ENCODE measurements at places on chromosomes 16 and 17. TPM values are rescaled to one million over a fixed set of nuclear protein-coding genes. Genes with fewer than 3 reads are reported as not detected.

HSD17B1 gene
- 1.6 TPM for total RNA-seq

EFNB3 gene
- 1.4 TPM for total RNA-seq

CHST4 gene
- not detected for total RNA-seq

OR3A3 gene
- total RNA-seq, result not detected

DHX40 gene
- total RNA-seq, result 30.2 TPM

NLGN2 gene
- total RNA-seq, result 15.5 TPM

ANKRD11 gene
- total RNA-seq, result 110 TPM

TPSAB1 gene
- total RNA-seq, result not detected

KRTAP4-9 gene
- not detected for total RNA-seq

ABCC12 gene
- total RNA-seq, result 0.05 TPM

KCNJ2 gene
- 0.08 TPM for total RNA-seq

TBC1D26 gene
- total RNA-seq, result 0.07 TPM

SPNS1 gene
- 70.9 TPM for total RNA-seq

MYH1 gene
- total RNA-seq, result not detected

TBC1D28 gene
- total RNA-seq, result not detected

HOXB4 gene
- 0.09 TPM for total RNA-seq

TSNAXIP1 gene
- 0.48 TPM for total RNA-seq

PRPSAP2 gene
- total RNA-seq, result 40.1 TPM

TMEM98 gene
- total RNA-seq, result 45.5 TPM

TNFRSF13B gene
- not detected for total RNA-seq

APPBP2 gene
- total RNA-seq, result 22.0 TPM

ARHGAP23 gene
- total RNA-seq, result 70.6 TPM

RRN3 gene
- total RNA-seq, result 49.5 TPM

ATP2A3 gene
- total RNA-seq, result 5.5 TPM

BAIAP3 gene
- total RNA-seq, result 1.6 TPM

OR1A2 gene
- not detected for total RNA-seq

TP53TG3C gene
- 0.24 TPM for total RNA-seq

TEKT1 gene
- 0.21 TPM for total RNA-seq

ZNF646 gene
- 9.1 TPM for total RNA-seq

MED13 gene
- total RNA-seq, result 20.2 TPM

NTHL1 gene
- total RNA-seq, result 48.3 TPM

ZP2 gene
- not detected for total RNA-seq

SCIMP gene
- total RNA-seq, result not detected

TEX19 gene
- 0.32 TPM for total RNA-seq

RNF222 gene
- total RNA-seq, result not detected

CACNG1 gene
- 0.21 TPM for total RNA-seq

RAP1GAP2 gene
- 31.0 TPM for total RNA-seq

SOX15 gene
- 0.26 TPM for total RNA-seq

TM4SF5 gene
- 0.39 TPM for total RNA-seq

LUC7L3 gene
- 104 TPM for total RNA-seq

SLFN12L gene
- total RNA-seq, result not detected

KCTD2 gene
- 35.5 TPM for total RNA-seq

PKMYT1 gene
- 88.9 TPM for total RNA-seq

C17orf113 gene
- total RNA-seq, result 0.70 TPM

GRIN2C gene
- total RNA-seq, result 0.18 TPM

CPHXL2 gene
- not detected for total RNA-seq

METTL2A gene
- 30.0 TPM for total RNA-seq

DPEP2 gene
- not detected for total RNA-seq

WSCD1 gene
- 2.9 TPM for total RNA-seq

ENPP7 gene
- not detected for total RNA-seq

SULT1A1 gene
- total RNA-seq, result 5.2 TPM

KRTAP1-5 gene
- not detected for total RNA-seq

KCNJ12 gene
- 1.5 TPM for total RNA-seq

RNU2-1 gene
- not detected for total RNA-seq

ACAP1 gene
- total RNA-seq, result 3.7 TPM

HEATR9 gene
- not detected for total RNA-seq

KRT27 gene
- total RNA-seq, result 0.06 TPM

TBKBP1 gene
- total RNA-seq, result 4.8 TPM

Measured in A549 treated with Hydrocortisone at 1 μM for 4 hours (cell line).